CD14-positive monocyte (primary cell): ENCODE measurements at places on chromosomes 7 and 10.

GRCh38 chr10:78952686-78953085, 116.1 kb upstream of the ZMIZ1 start:
- DNase-seq: no peak

- no peak for DNase-seq
These were observed 26.0 kb downstream of the VIPR2 start for GRCh38 chr7:159118623-159119022.

DNA sequence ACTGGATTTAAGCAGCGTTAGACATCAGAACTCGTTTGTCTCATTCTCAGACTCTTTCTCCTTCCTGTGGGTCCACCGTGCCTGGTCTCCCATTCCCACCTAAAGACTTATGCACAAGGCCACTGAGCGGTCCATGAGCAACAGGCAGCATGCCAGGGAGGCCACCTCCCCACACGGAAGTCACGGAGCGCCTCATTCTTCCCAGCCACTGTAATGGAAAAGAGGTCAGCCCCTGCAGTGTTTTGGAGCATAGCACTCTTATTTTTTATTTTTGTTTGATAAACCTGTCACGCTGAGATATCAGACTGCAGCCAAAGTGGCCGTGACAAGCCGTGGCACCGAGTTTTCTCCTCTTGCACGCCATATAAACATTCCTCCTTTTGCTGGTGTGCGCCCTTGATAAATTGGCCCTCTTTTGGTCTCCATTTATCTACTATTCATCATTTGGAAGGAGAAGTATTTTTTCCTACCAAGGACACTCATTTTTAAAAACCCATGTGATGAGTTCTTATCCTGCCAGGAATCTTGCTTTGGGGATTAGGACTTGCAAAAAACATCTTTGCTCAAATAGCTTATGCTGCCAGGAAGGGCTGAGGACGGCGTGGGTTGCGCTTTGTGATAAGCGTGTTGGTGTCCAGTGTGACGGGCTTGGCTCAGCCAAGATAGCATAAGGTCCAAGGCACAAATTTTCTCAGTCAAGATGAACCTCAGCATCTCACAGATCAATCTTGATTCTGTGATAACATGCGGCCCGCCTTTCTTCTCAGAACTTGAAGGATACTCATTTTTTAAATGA, 206.0 kb downstream of the CCDC3 start:
- DNase-seq: no peak

DNA sequence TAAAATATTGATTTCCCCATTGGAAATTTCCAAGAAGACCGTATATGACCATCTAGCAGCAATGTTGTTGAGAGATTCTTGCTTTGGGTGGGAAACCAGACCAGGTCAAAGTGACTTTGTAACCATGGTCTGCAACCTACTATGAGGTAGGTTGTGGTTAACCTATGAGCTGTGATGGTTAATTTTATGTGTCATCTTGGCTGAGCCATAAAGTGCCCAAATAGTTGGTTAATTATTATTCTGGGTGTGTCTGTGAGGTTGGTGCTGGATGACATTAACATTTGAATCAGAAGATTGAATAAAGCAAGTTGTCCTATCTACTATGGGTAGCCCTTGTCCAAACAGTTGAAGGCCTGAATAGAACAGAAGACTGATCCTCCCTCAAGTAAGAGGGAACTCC, 18.3 kb upstream of the RALA start:
- no peak for DNase-seq

DNA sequence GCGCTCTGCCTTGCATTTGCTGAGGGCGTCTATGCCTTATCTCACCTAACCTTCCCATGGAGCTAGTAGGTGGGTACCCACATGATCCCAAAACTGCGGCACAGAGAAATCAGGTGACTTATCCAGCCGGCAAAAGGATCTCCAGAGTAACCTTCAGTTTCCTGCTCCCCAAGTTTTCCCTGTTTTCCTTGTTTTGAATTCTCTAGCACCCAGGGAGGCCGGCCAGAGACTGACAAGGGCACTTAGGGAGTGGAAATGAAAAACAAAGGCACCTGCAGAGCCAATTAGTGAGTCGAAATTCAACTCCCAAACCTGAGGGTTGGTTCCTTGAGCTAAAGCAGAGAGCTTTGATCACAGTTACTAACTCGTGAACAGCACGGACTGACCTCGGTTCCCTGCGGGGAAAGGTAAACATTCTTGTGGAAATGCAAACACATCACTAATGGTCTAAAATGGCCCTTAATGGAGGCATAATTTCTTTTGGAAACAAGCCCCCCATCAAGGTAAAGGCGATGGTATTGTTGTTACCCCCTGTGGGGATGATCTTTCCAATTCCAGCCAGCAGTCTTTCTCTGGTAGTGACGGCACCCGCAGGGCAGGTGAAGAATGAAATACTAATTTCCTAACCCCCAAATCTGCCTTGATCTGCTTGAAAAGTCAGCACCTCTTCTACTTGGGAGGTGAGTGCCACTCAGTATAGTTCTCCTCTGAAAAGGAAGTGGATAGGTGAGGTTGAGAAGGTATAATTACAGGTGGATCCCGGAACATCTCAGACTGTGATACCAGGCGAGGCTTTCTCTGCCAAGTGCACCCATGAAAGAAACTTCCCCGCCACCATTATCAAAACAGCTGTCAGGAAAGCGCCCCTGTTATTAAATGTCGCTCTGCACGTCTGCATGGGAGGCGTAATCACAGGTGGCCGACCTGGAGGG, 365.6 kb upstream of the AUTS2 start:
- DNase-seq: no peak

DNA sequence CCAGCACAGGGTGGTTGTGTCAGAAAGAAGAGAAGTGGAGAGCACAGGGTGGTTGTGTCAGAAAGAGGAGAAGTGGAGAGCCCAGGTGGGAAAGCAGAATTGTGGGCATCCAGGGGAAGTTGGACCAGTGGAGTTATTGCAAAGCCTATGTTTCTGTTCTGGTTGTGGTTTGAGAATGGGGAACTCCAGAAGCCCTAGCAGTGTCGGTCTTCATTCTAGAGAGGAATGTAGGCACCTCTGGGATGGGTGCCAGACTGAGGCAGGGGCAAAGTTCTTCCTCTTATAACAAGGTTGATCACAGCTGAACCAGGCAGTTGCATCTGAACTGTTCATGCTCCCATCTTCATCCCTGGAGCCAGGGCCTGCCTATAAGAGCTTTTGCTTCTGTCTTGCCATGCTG, 954 bp downstream of the FSCN3 start:
- peak; percentile 84 for DNase-seq

- DNase-seq: peak; percentile 95
These were observed at the start of gene TMEM273 for GRCh38 chr10:49187950-49188761. Gene TMEM273 (minus strand): TSS chr10:49188391. CDS start chr10:49188336, 55 bp downstream.

GRCh38 chr10:23079700-23080099, 15.7 kb upstream of the MSRB2 start:
- no peak for DNase-seq

GRCh38 chr7:98133181-98133580, 26.5 kb downstream of the LMTK2 start:
- DNase-seq: peak; percentile 90

- no peak for DNase-seq
These were observed 5.0 kb upstream of the ATP6V0E2 start for GRCh38 chr7:149868623-149869290.

GRCh38 chr7:70681469-70682350, 450.2 kb upstream of the GALNT17 start:
- DNase-seq: no peak
